GM19239 (cell line): ENCODE measurements at places on chromosomes 6 and 20.

- DNase-seq, result no peak
These were observed 137.4 kb downstream of the TFAP2C start for GRCh38 chr20:56766528-56766927.

GRCh38 chr6:114040871-114041270, 69.9 kb upstream of the HDAC2 start:
- DNase-seq, result no peak

GRCh38 chr6:31949926-31950548, 4.1 kb downstream of the CFB start:
- no peak for DNase-seq

DNA sequence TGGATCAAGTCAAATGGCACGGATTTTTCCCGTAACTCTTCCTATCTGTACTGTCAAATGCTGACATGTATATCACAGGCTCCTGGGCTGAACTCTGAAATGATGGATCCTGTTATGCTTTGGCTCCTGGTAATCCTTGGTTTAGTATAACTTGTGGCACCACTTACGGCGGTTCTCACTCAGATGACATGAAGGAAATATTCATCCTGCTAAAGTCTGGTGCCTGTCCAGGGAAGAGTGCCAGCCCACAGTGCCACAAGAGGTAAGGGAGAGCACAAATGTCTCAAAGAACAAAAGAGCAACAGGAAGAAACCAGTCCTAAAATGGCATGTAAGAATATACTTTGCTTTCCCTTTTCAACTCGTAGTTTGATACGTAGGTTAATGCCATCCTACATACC, 93.1 kb upstream of the TAB2 start:
- no peak for DNase-seq

- DNase-seq, result no peak
These were observed 41.4 kb upstream of the ANGPT4 start for GRCh38 chr20:957544-957943.

- no peak for DNase-seq
These were observed 16.6 kb upstream of the CCND3 start for GRCh38 chr6:41958022-41958856.

DNA sequence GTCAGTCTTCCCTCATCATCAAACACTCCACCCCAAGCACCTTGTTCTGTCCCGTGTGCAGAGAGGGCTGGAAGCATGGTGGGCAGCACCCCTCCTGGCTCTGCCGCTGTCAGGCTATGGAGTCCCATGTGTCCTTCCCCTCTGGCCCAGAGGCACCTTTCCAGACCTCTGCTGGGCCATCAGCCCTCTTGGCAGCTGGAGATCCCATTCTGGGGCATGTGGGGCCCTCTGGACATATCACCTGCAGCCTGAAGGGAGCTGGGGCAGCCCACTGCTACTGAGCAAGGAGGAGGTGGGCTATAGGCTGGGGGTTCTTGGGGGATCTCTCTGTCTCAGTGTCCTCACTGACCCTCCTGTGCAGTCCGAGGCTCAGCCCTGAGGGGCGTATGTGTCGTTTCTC, 42.2 kb downstream of the SUN5 start:
- no peak for DNase-seq
